Daoy (cell line): ENCODE measurements at places on chromosomes 2 and 18.
A peak's percentile ranks its signal among the peaks of the same experiment; 100 is the strongest.

DNA sequence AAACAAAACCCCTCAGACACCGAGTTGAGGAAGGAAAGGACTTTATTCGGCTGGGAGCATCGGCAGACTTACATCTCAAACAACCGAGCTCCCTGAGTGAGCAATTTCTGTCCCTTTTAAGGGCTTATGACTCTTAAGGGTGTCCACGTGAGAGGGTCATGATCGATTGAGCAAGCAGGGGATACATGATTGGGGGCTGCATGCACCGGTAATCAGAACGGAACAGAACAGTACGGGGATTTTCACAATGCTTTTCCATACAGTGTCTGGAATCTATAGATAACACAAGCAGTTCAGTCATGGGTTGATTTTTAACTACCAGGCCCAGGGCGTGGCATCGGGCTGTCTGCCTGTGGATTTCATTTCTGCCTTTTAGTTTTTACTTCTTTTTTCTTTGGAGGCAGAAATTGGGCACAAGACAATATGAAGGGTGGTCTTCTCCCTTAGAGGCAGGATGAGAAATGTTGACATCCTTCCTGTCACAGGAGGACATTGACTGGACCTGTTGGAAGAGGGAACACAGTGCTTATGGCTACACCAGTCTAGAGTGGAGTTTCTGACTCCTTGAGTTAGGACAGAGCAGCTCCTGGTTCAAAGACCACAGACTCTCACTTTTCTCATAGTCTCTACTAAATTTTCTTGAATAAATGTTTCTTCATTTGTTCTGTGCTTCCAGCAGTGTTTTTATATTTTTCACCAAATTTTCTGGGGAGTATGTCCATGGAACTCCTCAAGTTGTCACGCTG lies 35.8 kb downstream of the SPOPL start:
- DNase-seq, result no peak

DNA sequence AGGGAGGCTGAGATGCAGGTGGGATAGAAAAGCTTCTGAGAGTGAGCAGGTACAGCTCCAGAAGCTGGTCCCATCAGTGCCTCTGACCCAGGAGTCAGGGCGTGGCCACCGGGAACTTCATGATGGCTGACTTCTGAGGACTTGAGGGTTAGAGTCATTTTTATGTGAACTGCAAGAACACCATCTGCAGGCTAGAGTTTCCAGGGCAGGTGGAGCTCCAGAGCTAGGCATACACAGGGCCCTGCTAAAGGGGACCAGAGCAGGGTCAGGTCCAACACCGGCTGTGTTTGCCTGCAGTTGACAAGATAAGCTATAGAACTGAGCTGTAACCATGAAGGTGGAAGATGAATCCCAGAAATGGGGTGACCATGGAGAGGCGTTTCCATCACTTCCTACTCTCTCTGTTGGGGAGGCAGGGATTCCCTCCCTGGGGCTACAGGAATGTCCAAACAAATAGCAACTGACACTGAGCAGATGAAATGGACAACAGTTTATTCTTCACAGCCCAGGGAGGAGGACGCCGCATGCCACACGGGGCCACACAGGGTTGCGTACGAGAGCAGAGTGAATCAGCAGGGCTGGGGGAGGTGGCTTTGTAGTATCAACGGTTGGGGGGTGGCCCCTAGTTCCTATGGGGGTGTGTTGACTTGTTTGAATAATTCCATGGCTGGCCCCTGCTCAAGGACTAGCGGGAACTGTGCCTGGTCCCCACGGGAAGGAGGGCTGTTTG lies 77.6 kb upstream of the ZNF516 start:
- no peak for DNase-seq

GRCh38 chr2:40507432-40507831 lies 55.5 kb upstream of the SLC8A1 start:
- DNase-seq, result no peak

DNA sequence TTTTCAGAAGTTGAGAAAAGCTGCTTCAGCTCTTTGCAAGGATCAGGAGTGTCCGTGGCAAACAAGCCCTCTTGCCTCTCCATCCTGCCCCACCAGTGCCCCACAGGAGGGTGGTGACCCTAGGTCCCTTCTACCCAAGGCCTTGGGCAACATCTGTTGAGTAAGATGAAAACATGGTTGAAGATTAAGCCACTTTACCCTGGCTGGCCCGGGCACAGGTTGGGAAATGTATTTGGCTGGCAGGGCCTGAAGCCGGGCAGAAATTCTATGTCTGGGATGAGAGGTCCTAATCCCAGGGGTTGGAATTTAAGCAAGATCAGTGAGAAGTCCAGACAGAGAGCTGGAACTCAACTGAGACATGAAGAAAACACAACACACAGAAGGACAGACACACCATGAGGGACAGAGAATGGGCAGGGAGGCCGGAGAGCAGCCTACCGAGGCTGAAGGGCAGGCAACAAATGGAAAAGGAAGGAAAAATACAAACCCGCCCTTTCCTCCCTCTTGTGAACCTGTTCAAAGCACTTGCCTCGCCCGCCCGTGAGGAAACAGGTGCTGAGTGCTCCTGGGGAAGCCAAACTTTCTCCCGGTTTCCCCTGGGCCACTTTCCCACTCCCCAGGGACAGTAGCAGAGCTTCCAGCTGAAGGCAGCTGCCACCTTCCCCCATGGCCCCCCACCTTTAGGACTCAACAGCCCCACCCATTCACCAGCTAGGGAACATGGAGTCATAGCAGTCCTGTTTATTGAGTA lies 86.1 kb downstream of the TNS1 start:
- DNase-seq, result no peak

DNA sequence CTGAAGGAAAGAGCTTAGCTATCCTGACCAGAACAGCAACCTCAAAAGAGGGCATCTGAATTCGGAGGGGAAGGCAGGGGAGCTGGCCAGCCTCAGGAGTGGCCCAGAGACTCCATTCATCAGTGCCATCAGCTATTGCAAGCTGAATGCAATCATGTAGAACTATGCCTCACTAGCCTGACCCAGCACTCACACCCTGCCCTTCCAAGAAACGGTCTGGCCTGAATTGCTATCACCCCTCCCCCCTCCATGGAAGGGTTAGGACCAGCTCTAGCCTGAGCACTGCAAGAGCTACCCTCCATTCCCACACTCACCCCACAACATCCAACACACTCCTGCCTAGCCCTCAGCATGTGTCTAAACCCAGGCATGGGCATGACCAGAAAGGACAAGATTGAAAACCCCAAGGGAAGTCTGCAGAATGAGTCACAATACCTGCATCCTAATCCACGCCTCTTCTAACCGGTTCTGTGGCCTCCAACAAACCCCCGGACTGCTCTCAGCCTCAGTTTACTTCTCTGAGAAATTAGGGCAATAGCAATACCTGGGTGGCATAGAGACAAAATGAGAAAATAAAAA lies 120.3 kb downstream of the BCL11A start:
- no peak for DNase-seq

GRCh38 chr18:55086906-55087305 lies 127.6 kb upstream of the CCDC68 start:
- DNase-seq, result no peak

DNA sequence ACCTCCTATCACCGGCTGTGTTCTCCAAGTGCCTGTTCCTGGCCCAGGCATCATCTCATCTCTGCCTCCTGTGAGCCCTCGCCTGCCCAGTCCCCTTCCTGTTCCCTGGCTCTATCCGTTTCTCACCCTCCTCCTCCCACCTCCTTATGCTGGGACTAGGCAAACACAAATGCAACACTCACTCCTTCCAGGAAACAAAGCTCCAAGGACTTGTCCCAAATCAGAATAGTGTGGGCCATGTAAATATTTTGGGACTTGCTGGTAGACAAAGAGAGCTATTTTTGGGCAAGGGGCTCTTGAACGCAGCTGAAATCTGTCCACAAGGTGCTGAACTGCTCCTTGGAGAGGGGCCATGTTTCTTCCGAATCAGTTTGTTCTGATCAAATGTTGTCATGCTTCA lies 25.3 kb downstream of the MBP start:
- no peak for DNase-seq

DNA sequence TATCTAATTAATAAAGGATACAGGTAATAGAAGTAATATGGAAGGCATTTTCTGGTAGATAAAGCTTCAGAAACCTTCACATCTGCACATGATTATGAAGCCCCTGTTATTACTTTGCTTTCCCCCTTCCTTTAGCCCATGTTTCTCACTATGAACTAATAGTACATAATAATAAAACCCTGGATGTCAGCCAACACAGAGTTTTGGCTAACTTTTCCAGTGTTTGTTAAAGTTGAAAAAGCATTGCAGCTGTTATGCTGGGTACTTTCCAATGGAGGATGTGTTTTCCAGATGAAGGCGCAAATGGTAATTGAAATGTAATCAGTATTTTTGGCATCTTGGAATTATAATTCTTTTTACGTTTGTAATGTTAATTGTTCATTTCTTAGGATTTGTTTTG lies 43.5 kb downstream of the SPTBN1 start:
- no peak for DNase-seq

DNA sequence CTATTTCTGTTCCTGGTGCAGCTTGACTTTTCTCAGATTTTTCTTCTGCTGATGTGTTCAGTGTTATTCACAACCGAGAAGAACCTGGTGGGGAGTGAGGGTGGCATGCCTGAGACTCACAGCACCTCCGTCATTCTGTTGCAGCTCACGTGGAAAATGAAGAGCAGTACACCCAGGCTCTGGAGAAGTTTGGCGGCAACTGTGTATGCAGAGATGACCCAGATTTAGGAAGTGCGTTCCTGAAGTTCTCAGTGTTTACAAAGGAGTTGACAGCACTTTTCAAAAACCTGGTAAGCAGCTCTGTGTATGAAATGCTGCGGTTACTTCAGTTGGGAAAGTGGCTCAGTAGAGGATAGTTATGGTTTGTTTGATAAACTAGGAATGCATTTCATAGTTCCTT lies 90.5 kb downstream of the ASAP2 start:
- no peak for DNase-seq

DNA sequence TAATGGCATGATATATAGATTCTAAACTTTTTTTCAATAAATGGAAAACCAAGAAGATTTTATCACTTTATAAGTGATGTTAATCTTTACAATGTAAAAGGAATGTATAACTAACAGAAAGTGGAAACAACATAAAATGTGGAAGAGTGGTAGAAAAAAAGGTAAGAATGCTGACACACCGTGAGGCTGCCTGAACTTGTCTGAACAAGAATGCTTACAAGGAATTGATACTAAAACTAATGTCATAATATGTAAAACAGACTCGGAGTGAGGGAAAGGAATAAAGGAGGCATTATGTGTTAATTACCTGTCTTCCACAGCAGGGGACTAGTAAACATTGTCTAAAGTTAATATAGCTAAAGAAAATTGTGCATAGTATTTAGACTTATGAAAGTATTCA lies 958.8 kb upstream of the TMEFF2 start:
- no peak for DNase-seq

DNA sequence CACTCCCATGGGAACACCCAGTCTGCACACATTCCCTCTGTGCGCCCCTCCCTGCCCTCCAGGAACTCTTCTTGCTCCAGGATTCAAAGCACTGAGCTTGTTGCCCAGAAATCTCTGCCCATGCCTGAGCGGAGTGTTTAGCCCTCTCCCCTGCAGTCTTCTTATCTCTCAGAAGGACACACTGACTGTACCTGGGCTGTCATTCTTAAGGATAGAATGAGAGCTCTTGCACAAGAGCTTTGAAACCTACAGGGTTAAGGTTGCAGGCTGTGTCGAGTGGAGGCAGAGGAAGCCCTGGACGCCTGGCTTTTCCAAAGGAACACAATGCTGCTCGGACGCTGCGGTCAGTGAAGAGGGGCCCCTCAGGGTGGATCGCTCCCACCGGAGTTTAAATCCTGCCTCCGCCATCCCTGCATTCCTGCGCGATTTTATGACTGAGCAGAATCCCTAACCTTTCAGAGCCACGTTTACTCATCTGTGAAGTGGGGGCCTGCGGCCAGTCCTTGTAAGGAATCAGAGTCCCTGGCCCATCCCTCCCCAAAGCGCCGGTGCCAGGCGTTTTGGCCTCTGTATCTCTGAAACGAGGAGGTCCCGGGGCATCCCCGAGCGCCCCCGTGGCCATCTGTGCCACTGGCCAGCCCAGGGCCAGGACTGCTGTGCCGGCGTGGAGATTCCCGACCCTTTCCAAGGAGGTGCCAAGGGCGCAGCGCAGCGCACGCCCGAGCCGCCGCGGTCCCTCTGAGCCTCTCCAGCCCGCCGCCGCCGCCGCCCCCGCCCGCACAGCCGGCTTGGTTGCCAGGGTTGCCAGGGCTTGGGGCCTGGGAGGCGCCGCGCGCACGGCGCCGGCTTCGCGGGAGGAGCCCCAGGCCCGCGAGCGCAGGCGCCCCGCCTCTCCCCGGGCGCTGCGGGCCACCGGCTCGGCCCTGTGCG lies 58.9 kb downstream of the FAM168B start:
- no peak for DNase-seq

GRCh38 chr18:12883372-12883683 lies 709 bp downstream of the PTPN2 start:
- no peak for DNase-seq

GRCh38 chr2:240885566-240885965 lies 10.4 kb downstream of the MAB21L4 start:
- DNase-seq, result no peak

GRCh38 chr2:114534116-114535084 lies 92.0 kb downstream of the DPP10 start:
- no peak for DNase-seq

DNA sequence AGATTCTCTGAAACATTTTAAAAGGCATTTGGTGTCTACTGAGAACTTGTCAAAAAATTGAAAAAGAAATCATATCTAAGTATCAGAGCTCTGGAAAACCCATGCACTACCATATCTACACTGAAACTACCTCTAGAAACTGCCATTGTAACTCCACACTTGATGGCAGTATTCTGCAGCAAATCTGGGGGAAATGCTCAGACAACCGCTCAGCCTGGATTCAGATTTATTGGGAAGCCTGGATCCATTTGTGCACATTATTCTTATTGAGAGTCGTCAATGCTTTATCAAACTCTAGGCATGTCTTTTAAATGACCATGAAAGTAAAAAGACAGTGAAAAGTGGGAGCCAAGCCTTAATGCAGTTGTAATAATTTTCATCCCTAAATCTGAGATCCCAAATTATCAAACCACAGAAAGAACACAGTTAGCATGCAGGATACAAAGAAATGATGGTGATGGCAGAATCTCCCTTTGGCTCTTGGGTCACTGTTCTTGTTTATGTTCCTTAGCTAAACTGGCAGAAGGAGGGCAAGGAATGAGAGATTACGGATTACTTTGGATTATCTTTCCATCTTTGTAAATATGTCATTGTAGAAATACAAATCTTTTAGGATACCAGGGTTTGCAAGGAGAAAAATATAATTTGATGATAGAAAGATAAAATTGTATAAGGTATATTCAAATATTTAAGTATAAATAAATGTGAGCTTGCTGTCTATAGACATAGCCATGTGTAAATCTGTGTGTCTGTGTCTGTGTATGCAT lies 512.1 kb upstream of the SYT4 start:
- DNase-seq, result no peak

- peak; percentile 91 for DNase-seq
These were observed 83.9 kb downstream of the PDK1 start for GRCh38 chr2:172639823-172640222.

- no peak for DNase-seq
These were observed 126.0 kb downstream of the SP100 start for GRCh38 chr2:230541934-230542380.

DNA sequence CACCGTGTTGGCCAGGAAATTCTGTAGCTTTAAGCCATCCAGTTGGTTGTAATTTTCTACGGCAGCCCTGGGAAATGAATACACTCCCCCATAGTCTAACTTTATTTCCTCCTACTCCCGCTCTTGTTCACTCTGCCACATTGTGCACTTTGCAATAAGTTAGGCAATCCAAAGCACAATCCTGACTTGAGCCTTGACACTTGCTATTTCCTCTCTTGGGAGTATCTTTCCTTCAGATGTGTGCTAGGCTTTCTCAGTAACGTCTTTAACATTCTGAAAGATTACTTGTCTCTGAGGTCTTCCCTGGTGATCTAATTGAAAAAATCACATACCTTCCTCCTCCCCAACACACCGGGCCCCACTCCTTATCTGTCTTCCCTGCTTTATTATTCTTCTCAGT lies 65.9 kb upstream of the RAB27B start:
- no peak for DNase-seq
